ENCODE measurements at places on chromosomes 11 and 22.

DNA sequence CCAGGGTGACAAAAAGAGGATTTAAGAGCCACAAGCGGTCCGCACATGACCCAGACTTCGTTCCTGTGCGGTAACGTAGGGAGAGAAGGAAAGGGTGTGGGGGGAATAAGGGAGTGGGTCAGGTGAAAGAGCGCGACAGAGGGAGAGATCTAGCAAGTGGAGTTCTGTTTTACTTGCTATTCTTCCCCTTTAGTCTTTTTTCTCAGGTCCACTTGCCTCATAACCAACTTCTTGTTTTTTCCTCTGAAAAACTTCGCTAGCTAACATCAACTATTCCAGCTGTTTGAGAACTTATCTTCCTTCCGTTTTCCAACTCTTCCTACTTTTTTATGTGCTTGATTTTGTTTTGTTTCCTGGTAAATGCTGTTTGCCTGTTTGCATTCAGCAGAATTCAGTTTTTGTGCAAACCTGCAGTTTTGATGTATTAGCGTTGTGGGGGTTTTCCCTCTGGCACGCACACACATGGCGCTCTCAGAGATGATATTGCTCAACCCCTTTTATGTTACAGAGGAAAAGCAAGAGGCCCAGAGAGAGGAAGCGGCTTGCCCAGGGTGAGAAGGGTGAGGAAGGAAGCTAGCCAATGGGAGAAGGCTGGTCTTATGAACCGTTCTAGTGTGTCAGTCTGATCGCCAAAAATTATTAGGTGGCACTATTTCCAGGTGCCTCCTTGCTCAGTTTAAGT lies 592 bp upstream of the CTSC start:
- DNase-seq, result no peak

DNA sequence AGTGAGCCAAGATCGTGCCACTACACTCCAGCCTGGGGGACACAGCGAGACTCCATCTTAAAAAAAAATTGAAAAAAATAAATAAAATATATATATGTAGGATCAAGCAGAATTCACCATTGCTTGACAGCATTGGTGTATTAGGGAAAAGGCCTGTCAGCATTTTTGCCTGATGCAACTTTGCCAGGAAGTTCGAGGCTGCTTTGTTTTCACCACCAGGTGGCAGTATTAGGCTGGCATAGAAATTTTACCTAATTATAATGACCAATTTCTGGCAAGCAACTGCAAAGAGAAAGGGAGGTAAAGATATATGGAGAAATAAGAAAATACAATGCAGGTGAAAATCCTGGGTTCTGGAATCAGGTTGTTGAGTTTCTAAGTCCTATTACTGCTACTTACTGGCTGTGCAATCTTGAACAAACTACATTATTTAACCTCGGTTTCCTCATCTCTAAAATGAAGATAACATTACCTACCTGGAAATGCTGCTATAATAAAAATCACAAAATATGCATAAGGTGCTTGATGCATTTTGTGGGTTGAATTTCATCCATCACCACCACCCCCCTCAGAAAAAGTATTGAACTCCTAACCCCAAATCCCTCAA lies 24.7 kb downstream of the LAYN start:
- no peak for DNase-seq

- no peak for DNase-seq
Measured at GRCh38 chr22:31917227-31917921, 27.0 kb upstream of the YWHAH start.

DNA sequence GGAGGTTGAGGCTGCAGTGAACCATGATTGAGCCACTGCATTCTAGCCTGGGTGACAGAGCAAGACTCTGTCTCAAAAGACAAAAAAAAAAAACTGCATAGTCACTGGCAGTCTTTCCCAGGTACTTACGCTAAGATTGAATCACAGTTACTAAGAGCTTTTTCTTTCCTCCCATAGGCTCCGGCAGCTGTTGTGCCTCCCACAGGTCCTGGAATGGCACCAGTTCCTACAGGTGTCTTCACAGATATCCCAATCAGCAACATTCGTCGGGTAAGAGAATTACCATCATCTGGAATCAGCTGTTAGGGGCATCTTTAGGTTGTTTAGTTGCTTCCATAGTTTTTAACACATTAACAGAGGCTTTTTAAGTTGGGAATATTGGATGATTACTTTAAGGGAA lies 19.8 kb downstream of the DLAT start:
- DNase-seq, result no peak

GRCh38 chr11:43790444-43790794 lies 90.2 kb upstream of the ALKBH3 start:
- no peak for DNase-seq

DNA sequence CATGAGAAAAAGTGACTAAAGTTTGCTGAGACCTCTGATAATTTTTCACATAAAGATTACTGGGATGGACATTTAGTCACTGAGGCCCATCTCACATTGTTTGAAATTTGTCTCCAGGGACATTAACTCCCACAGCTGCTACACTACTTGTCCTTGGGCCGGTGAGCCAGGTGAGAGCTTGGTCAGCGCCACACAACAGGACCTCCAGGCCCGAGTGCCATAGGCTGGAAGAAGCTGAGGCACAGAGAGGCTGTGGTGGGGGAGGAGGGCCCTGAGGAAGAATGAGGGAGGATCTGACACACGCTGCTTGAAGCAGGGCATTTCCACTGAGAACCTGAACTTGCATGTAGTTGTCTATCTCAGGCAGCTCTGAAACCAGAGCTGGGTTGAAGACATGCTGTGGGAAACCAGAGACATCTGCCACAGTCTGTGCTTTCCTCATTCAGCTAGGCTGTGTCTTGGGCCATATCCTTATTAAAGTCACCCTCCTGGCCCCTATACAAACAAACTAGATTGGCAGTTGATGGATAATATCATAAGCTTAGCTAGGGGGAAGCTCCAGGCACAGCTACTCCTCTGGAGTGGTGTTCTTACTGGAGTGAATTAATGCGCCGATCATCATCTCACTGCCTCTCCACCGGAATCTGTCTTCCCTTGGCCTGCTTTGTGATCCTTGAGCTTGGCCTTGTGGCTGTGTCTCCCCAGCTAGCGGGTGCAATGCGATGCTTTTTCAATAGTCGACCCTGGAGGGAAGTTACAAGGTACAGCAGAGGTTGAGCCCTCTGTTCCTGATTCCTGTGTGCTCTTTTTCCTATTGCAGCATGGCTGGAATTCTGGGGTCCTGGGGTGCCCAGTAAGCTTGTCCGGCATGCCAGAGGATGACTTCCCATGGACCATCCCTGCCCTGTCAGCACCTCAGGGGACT lies 225.3 kb upstream of the B3GAT1 start:
- no peak for DNase-seq

- DNase-seq, result no peak
Measured at GRCh38 chr22:20547029-20547428, 39.6 kb downstream of the MED15 start.

DNA sequence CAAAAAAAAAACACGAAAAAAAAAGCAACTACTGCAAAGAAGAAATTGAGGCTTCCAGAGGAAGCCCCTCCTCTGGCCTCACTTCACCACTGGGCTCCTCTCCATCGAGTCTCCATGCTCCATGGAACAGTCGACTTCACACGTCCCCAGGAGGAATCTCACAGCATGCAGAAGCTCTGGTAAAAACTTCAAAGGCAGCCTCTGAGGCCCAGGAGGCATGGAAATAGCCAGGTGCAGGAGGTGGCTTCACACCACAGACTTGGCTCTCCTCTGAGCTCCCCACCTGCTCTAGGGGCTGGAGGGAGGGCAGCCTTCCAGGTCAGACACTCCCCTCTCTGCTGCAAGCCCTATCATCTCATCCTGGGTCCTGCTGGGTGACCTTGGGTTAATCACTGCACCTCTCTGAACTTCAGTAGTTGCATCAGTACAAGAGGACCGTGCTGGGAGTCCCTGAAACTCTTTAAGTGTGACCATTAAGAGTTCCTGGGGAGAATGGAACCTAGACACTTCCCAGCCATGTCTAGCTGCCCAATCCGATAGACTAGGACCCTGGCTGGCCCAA lies 8.2 kb downstream of the PDE2A start:
- no peak for DNase-seq

- DNase-seq, result no peak
Measured at GRCh38 chr22:32539631-32540421, 65.2 kb downstream of the FBXO7 start.

GRCh38 chr11:2440646-2441045 lies 3.7 kb downstream of the TRPM5 start:
- DNase-seq, result no peak

- DNase-seq, result no peak
Measured at GRCh38 chr11:1574238-1574932, 2.3 kb upstream of the DUSP8 start.

DNA sequence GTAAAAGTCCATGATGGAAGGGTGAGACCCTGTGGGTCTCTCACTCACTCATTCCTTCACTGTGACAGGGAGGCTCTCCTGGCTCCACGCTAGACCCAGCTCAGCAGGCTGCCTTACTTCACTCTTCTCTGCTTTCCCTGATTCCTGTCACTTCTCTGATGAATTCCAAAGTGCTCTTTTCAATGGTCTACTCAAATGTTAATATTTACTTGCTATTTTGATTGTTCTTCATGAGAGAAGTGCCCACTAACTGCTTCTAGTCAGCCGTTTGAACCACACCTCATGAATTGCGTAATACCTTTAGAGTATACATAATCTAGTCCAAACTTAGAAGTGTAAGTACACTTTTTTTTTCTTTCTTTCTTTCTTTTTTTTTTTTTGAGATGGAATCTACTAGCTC lies 1350.2 kb upstream of the RAG2 start:
- no peak for DNase-seq

DNA sequence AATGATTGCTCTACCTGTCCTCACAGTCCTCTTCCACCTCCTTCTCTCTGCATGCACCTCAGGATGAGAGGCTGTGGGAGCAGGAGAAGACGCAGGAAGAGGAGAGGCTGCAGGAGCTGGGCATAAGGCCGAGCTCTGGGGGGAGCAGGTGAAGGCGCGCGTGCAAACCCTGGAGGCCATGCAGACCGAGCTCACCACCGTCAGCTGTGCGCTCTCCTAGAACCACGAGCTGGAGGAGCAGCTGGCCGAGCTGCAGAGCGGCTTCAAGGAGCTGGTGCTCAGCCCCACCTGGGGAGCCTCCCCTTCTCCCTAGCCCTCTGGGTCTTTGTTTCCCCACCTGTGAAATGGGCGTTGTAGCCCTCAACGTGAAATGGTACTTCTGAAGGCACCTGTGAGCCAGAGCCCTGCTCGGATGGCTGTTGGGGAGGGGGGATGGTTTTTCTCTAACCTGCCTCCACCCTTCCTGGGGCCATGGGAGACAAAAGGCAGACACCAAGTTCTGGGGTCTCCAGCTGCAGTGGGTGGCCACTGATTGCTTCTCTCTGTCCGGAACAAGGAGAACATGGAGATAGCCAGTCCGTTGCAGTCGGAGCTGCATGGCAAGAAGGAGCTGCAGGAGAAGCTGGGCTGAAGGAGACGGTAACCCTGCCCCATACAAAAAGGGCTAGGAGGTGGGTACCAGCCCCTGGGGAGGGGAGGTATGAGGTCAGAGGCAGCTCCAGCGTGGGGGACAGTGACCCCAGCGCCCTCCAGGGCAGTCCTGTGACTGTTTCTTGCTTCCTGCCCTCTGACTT lies 65.2 kb upstream of the A4GALT start:
- no peak for DNase-seq

DNA sequence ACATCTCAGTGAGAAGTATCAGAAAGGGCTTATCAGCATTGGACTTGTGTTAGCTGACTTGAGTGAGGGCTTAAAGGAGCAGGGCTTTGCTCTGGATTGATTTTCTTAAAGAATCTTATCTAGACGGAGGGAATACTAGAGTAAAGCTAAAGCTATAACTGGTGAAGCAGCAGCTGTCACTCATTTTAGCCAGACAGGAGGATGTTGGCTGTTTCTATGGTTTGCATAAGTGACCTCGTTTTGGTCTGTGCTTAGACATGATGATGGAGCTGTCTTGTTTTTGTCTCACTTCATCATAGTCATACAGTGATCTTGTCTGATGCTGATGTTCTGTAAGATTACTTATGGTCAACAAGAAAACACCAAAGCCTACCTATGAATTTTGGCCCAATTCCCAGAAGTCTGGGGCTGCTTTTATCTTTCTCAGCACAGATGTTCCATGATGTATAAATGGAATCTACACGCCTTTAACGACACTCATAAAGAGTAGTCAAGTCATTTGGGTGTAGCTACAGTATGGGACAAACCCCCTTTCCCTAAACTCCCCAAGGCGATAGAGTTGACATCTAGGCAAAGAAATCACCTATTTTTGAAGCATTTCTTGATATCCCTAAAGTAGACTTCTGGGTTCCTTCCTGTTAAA lies 77.5 kb upstream of the UCP3 start:
- DNase-seq, result no peak

- no peak for DNase-seq
Measured at GRCh38 chr11:129075757-129076156, 116.4 kb downstream of the ARHGAP32 start.

DNA sequence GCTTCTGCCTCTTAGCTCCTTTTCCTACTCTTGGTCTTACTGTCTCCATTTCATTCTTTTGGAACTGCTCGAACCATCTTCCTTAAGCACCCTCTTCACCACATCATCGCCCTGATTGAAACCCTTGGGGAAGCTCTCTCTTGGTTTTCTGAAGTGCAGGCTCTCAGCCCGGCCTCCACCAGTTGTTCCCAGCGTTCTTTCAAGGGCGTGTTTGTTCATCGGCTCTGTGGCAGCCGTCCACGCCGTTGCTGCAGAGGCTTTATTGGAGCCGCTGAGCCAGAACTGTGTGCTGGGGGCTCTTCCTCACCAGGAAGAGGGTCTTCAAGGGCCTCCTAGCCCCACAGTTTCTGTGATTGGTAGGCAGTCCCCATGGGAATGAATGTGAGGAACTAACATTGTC lies 214.1 kb downstream of the TBC1D22A start:
- no peak for DNase-seq

DNA sequence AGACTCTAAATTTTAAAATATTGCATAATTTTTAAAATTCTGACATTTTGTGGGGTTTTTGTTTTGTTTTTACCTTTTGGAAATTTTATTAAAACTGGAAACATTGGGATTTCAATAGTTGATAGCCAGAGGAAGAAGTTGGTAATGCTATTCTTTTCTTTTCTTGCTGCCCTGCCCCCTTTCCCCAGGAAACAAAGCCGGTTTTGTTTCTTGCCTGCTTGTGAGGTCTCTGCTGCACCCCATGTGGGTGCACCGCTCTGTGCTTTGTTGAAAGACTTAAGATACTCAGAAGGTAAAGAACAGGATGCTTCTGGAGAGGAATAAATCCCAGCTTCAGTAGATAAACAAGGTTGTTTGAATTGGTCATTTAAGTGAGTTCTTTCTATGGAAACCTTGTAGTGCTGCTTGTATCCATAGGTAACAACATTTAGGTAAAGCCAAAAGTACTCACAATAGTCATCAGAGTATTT lies 87.5 kb downstream of the YAP1 start:
- DNase-seq, result no peak

DNA sequence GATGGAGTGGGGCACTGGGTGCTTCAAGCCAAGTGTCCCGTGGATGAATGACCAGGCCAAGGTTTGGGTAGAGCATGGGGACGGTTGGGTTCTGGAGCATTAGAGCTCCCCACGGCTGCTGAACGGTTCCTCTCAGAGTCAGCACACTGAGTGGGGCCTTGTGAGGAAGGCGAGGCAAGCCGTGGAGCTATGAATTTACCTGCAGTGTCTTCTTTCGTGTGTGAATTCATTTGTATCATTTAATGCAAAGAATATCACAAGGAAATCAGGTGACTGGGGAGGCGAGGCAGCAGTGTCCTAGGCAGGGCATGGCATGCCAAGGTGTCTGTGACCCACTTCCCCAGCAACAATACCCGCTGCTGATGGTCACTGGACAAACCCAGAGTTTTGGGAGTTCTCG lies 343.5 kb upstream of the B3GAT1 start:
- DNase-seq, result no peak

All from esophagus squamous epithelium (tissue), 5 donors.